ENCODE measurements at places on chromosomes 2 and 18.

DNA sequence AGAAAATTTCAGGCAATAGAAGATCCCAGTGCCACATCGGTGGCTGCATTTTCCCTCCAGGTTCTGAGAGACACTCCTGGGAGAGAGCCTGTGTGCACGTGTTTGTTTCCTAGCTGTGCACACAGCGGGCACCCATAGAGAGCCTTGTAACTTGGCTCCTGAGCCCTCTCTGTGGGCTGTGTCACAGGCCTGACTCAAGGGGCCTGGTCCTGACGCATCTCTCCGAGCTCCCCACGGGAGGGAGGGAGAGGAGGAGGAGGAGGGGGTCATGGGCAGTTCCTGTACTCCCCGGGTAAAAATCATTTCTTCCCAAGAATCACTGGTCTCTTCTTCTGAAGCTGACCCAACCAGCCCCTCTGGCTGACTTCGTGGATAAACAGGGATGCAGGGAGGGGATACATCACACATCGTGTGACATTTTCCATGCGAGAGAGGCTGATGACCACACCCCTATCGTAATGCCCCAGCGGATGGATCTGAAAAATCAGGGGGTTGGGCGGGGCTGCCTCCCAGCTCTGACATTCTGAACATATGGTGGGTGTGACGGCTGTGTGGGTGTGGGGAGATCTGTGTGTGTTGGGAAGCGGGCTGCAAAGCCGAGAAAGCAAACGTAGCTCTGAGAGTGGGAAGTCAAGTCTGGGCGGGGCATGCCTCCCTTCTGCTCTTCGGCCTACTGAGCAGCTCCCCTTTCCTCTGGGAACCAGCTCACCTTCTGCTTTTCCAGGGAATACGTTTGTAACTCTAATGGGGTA lies 308.3 kb upstream of the HS6ST1 start:
- DNase-seq, result no peak

GRCh38 chr18:80041424-80041823 lies 7.2 kb downstream of the RBFA start:
- no peak for DNase-seq

DNA sequence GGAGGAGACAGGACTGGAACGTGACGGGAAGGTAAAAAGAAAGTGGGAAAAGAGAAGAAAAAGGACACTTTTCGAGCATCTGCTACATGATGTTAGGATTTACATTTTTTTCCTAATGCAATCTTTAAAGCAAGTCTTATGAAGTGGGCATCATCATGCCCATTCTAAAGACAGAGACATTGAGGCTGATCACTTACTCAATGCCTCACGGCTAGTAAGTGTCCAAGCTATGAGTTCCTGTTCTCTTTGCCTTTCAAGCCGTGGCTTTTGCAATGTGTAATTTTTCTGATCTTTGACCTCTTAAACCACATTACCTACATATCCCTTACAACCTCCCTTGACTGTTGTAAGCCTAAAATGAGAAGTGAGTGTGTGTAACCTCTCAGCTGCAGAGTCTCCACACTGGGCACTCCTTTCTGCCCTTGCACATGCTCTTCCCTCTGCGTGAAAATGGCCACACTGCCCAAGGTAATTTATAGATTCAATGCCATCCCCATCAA lies 649.2 kb downstream of the RNF144A start:
- DNase-seq, result no peak

DNA sequence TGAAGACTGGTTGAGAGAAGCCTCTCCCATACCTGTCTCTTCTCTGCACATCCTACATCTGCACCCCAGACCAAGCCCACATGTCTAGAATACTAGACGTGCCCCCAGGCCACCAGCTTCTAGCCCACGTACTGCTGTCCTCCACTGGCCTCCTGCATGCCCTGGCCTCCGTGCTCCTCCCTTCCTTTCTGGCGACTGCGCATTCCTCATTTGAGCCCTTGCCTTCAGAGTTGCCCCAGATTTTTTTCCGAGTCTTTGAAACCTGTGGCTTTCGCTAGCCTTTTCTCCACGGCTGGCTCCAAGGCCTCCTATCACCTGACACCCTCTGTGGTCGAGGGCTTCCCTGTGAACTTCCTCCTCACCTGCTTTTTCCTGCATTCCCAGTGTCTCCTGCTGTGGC lies 11.2 kb downstream of the RNF144A start:
- no peak for DNase-seq

DNA sequence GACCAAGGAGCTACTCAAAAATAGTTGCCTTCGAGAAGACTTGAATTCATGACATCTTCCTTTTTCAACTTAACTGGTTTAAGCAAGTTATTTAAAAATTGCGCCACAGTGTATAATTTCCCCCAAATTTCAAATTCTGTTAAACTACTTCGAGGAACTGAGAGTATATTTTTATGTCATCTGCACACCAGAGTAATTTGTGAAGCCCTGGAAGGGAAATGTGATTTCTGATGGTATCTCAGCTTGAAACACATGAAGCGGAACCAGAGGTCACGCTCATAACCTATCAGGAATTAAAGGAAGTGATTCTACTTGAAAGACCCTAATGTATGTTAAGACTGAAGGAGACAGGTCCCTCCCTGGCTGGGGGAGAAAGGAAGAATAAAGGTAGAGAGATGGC lies 33.9 kb upstream of the DARS1 start:
- DNase-seq, result no peak

DNA sequence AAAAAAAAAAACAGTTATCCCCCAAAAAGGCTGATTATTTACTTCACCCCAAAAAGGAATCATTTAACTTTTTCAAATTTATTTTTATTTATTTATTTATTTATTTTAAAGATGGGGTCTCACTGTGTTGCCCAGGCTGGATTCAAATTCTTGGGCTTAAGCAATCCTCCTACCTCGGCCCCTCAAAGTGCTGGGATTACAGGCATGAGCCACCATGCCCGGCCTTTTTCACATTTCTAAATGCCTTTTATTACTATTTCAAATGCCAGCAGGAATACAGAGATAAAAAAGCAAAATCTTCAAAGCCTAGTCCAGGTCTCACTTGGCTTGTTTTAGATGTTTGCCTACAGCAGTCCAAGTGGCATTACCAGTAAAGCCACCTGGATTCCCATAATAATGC lies 239.1 kb downstream of the ALPK2 start:
- DNase-seq, result no peak

DNA sequence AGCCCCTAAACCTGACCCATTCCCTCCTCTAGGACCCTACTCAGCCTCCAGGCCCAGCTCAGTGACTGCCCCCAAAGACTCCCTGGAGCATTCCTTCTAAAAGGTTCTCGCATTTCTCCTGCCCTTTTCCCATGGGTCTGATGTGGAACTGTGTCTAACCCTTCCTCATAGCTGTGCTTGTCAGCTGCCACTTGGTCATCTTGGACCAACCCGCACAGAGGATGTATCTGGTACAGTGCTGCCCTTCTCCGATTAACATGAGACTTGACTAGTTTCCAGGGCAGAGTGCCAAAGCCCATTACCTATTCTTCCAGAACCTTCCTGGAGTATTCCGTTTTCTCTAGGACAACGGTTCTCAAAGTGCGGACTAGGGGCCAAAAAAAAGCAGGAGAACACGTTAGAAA lies 518 bp upstream of the NFU1 start:
- DNase-seq, result no peak

GRCh38 chr2:73290049-73290839 lies 3.1 kb downstream of the EGR4 start:
- no peak for DNase-seq

GRCh38 chr18:67467188-67467587 lies 49.3 kb downstream of the DSEL start:
- DNase-seq, result no peak

DNA sequence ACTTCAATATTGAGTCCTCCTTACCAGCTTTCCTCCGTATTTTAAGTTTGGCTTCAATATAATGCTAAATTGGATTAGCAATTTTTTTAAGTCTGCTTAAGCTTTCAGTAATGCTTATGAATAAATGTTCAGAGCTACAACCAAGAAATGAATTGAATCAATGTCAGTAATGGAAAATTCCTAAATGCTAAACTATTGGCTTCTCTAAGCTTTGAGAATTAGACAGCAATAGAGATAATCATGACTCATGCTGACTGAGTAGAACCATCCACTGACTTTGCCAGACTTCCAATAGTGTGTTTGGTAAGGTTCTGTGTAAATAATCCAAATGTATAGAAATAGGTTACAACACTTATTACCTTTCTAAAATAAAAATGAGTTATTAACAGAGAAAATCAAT lies 8.9 kb upstream of the PDE1A start:
- no peak for DNase-seq

GRCh38 chr18:42780171-42780570 lies 335.3 kb downstream of the RIT2 start:
- no peak for DNase-seq

GRCh38 chr2:230713331-230714135 lies 891 bp downstream of the CAB39 start:
- peak; percentile 36 for DNase-seq

DNA sequence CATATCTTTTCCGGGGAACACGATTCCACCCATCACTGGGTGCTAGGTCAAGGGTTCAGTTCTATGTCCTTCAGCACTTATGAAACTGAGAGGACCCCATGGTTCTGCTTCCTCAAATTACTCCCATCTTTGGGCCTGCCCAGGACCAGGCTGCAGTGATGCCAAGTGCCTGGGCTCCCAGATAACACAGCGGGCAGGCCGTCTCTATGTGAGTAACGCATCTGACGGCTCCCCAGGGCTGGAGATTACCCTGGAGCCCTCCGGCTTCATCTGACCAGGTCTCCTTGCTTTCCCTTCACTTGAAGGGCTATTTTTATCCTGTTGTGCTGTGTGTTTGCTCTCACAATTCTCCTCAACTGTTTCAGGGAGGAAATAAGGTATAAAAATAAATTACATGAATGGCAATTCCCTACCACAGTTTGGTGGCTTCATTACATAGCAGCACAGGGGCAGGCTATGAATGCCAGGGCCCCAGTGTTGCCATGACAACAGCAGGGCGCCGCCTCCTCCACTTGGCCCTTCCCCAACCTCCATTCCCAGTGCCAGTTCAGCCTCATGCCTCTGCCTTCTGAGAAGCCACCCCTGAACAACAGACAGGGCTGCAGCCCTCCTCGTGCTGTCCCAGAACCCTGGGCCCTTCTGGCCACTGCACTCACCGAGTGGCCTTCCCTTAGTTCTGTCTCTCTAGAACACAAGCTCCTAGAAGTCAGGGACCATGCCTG lies 25.4 kb upstream of the TMEM131 start:
- DNase-seq, result no peak

- no peak for DNase-seq
Observed at GRCh38 chr2:43128559-43128955, 97.8 kb downstream of the ZFP36L2 start.

- DNase-seq, result no peak
Observed at GRCh38 chr18:3540805-3541548, 91.0 kb downstream of the TGIF1 start.

DNA sequence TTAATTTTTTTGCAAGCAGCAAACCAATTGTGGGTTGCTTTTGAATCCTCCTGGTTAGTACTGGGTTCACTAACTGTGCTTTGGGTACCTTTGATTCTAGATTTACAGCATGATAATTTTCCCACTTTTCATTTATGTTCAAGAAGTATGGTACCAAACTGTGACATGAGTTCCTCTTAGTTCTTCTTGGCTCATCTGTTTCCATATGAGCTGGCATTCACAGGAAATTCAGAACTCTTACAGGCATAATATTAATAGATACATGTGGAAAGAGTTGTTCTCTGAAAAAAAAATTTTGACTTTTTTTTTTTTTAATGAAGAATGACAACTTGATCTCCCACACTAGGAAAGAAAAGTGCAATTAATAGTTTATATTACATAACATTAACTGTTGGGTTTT lies 59.4 kb downstream of the FMNL2 start:
- DNase-seq, result no peak

DNA sequence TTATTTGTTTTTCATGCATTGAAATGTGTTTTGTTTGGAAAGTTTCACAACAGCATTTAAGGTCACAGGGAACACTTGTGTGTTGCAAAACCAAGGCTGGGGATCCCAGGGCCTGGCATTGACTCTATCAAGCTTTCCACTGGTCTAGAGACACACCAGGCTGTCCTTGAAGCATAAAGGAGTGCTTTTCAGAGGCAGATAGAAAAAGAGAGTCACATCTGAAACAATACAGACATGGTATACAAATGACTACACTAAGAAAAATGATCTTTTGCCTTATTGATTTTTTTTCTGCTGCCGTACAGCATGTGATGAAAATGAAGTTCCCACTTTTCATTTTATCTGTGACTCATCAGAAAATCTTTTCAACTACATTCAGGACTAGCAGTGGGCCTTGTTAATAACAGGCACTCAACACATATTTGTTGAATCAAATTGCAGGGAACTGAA lies 61.9 kb upstream of the ZCCHC2 start:
- DNase-seq, result no peak

DNA sequence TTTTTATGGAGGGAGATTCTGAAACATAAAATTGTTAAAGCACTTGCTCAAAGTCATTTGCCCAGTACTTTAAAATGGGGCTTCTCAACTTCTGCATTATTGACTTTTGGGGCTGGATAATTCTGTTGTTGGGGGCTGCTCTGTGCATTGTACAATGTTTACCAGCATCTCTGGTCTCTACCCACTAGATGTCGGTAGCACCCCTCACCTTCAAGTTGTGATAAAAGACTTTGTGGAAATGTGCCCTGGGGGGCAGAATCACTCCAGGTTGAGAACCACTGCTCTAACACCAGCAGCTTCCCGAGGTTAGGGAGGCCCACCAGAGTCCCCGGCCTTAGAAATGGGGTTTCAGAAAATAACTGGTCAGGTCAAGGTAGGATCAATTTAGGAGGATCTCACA lies 26.8 kb upstream of the CUL3 start:
- DNase-seq, result no peak

GRCh38 chr18:13878857-13879256 lies 36.5 kb downstream of the MC2R start:
- no peak for DNase-seq

DNA sequence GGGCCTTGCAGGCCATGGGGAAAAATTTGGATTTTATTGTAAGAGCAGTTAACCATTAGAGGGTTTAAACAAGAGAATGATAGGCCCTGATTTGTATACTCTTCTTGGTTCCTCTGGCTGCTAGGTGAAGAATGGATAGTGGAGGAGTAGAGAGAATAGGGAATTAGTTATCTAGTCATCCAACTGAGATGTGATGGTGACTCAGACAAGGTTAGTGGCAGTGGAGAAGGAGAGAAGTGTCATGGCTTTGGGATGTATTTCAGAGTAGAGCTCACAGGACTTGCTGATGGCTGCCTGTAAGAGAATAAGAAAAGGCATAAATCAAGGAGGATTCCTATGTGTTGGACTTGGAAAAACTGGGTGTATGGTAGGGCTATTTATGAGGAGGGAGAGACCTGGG lies 169.4 kb downstream of the PLCL1 start:
- DNase-seq, result no peak

GRCh38 chr18:39607034-39607433 lies 2041.4 kb upstream of the CELF4 start:
- no peak for DNase-seq

All from AG08395 (cell line).